Fibroblast of mammary gland (primary cell): ENCODE measurements at places on chromosomes 13 and 19.

- no peak for DNase-seq
Observed at GRCh38 chr13:57823704-57824103, 192.2 kb downstream of the PCDH17 start.

GRCh38 chr13:44764302-44764692 lies 188.2 kb upstream of the TSC22D1 start:
- no peak for DNase-seq

- DNase-seq, result peak; percentile 70
Observed at GRCh38 chr13:33321686-33322542, 36.4 kb upstream of the STARD13 start.

GRCh38 chr19:33690378-33691029 lies 68.8 kb downstream of the CHST8 start:
- DNase-seq, result no peak

- no peak for DNase-seq
Observed at GRCh38 chr19:23286477-23286876, 36.3 kb upstream of the ZNF724 start.

DNA sequence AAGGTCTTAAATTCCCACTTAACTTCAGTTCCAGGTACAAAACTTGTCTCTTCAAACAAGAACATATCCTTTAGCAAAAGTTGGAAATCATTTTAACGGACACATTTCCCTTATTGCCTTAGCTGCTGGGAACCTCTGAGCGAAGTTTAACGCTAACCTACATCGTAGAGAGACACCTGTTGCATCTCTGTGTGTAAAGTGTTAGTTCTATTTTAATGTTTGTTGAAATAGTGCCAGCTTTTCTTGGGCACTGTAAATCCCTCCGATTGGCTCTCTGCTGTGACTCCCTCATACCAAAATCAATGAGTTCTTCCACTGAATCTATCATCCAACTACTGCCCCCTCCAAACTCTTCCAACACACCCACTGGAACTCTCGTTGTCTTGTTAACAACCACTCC lies 2.3 kb upstream of the HIF3A start:
- no peak for DNase-seq

- peak; percentile 68 for DNase-seq
Observed at GRCh38 chr19:37572203-37572602, 22.4 kb downstream of the ZNF571 start.

DNA sequence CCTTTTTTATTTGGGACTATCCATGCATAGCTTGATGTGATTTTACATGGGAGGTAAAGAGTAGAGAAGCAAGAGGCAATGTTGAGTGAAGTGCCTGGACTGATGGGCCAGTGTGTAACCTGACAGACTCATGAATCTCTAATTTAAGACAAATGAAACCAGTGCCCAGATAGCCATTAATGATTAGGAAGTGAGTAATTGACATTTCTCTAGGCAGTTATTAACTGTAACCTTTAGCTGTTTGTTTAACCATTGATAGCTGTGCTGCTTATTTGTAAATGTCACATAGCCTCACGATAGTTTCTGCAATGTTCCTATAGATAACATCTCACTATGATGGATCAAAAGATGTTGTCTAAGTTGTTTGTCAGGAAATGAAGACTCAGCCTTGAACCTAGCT lies 1047.5 kb upstream of the SPRY2 start:
- DNase-seq, result no peak
